ENCODE measurements at places on chromosomes 1 and 21.

DNA sequence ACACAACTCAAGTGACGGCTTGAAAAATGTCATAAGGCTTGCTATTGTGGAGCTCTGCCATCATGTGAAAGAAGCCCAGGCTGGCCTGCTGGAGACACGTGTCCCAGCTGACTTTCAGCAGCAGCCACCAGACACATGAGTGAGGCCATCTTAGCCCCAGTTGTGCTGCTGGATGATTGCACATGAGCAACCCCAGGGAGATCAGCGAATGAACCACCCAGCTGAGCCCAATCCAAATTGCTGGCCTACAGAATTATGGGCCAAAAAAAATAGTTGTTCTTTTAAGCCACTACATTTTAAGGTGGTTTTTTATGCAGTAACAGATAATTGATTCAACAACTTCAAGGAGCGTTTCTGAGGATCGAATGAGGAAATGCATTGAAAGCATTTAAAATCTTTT is 17.5 kb upstream of the CDA start:
- no peak for DNase-seq

DNA sequence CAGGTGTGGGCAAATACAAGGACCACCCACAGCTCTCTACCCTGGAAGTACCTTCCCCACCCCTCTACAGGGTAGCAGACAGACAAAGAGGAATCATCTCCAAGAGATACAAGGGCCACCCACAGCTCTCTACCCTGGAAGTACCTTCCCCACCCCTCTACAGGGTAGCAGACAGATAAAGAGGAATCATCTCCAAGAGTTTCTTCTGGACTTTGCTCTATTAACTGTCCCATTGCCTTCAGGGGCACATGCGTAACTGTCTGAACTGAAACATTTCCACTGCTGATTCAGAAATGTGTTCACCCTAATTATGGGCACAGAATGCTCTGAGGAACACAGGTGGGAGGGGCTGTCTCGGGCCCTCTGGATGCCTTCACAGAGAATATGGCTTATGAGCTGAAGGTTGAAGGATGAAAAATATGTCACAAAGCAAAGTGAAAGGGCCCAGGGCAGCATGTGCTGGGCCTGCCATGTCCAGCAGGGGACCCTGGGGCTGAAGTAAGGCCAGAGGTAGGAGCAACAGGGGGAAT is 43.9 kb downstream of the ZNF281 start:
- DNase-seq: no peak

DNA sequence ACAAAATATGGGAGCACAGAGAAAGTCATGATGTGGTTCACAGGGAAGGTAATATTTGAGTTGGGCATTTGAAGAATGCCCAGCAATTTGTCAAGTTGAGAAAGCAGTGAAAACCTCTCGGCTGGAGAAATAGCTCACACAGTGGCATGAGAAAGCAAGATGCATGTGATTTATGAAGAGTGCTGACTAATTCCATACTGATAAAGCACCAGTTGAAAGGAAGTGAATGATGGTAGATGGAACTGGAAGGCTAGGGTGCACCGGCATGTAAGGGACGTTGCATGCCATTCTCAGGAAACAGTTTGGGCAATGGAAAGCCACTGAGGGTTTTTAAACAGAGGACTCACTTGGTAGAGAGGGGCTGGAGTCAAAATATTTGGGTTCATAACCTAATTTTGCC is 53.5 kb upstream of the MTF2 start:
- no peak for DNase-seq

DNA sequence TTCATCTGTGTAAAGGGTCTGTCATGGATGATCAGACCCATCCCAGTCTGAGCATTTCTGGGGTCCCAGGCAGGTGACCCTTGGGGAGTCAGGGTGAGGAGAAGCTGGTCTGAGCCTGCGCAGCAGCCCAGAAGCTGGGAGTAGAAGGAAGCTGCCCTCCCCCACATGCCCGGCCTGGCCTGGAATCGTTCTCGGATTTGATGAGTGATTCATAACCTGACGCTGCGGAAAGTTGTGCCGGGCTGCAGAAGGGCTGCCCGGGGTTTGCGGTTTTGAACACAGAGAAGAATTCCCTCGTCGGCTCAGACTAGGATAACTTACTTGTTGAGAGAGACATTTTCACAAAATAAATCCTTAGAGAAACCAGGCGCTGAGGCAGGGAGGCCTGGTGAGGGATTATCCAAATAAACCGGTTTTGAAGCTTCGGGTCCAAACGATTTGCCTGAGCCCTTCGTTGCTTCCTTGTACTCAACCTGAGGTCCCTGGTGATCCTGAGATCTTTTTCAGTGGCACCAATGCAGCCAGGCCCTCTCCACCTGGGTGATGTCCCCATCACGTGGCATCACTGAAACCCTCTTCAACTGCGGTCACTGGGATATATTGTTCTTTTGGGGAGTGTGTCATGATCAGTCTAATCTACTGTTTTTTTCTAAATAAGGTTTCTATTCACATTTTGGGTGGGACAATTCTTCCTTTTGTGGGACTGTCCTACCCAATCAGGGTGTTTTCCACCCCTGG is 29.2 kb downstream of the EPHB2 start:
- DNase-seq: no peak

DNA sequence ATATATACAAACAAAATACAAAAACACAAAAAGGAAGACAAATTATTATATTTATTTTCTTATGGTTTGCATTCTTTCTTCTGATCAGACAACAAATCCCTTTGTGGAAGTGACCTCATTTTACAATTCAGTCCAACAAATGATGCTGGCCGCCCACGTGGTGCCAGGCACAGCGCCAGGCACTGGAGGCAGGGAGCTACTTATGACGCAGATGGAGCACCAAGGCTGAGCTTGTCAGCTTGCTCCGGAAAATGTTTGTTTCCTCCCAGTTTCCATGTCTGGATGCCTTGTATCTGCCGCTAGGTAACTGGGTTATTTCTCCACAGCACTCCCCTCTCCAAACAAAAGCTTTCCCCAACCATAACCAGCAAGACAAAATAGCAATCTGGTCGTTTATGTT is 30.7 kb upstream of the CD34 start:
- no peak for DNase-seq

DNA sequence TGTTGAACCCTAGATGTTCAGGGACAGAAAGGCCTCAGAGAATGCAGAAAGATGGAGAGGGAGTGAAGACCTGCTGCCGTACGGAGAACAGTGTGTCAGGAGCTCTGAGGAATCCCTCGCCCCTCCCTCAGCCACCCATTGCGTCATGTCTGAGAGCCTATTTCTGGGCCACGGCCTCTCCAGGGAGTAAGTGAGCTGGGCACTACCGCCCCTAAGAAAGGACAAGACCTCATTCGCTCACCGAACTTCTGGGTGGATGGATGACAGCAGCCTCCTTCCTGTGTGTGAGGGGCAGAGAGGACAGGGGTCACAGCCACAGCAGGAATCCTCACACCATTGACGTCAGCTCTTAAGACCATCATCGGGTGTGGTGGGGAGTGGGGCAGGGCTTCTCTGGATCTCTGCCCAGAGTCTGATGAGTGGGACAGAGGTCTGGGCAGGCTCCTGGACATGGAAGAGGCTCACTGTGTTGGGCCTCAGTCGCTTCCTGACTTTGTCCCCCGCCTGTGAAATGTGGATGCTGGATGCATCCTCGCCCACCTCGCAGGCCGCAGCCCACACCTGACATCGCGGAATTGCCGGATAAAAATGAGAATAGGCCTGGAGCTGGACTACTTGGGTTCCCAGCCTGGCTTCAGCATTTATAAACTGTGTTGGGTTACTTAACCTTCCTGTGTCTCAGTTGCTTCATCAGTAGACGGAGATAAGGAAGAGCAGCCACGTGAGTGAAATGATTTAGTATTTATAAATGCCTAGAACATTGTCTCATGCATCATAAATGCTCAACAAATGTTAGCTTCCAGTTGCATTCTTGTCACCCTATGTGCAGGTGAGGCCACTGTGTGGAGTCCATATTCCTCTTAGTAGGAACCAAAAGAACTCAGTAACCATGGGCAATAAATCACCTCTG is 238.6 kb downstream of the TRABD2B start:
- DNase-seq: no peak

GRCh38 chr1:179767177-179767581 is 24.1 kb downstream of the FAM163A start:
- DNase-seq: no peak

GRCh38 chr1:62013264-62013663 is 181.4 kb upstream of the L1TD1 start:
- no peak for DNase-seq

DNA sequence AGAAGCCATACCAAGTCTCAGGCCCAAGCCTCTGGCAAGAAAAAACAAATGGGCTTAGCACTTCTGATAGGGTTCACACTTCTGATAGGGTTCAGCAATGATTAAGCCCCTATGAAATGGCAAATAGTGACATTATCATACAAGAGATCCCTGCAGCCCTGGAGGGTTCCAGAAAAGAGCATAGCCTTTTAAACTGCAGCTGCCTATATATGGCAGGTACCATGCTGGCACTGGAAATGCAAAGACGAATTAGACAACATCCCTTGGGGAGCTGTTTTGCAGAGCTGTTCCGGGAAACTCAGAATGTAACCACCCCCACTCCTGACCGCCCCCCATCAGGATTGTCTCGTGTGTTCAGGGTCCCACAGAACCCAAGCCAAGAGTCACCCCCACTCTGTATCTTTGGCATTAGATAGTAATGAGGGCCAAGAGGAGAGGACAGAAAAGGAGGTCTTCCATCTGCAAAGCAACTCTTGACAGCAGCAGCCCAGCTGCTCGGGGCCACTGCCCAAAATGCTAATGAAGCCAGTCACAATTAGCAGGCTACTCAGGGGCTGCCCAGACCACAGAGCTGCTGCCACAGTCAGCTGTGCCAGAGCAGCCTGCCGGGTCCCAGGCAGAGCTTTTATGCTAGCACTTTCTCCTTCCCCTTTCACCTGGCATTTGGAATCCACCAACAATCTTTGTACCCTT is 50.9 kb downstream of the ITPKB start:
- no peak for DNase-seq

DNA sequence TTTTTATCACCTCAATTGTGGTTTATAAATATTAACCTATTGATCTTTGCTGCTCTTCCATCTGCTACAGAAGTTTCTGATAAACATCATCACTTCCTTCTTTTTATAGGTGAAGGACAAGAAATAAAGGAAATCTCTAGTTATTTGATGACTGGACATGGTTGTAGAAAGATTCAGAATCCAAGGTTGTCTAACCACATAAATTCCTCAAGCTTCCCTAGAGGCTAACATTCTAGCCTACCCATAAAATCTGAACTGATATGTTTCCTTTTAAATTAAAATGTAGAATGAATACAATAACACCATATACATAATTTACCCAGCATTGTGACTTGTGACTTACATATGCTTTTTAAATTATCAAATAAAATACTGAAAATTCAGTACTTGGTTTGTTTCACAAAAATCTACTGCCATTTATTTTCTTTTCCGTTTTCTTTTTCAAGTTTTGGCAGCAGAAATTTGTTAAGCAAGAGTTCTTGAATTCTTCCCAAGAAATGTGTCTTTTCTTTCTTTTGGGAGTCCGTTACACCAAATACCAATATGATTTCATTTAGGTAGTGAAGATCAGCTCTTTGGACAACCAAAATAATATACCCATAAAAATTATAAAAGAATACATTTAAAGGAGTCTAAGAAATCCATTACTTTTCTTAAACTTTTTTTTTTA is 513.2 kb upstream of the ADGRL2 start:
- no peak for DNase-seq

GRCh38 chr1:83910461-83910860 is 88.5 kb downstream of the TTLL7 start:
- no peak for DNase-seq

GRCh38 chr1:168138134-168138533 is 1.4 kb upstream of the GPR161 start:
- no peak for DNase-seq

DNA sequence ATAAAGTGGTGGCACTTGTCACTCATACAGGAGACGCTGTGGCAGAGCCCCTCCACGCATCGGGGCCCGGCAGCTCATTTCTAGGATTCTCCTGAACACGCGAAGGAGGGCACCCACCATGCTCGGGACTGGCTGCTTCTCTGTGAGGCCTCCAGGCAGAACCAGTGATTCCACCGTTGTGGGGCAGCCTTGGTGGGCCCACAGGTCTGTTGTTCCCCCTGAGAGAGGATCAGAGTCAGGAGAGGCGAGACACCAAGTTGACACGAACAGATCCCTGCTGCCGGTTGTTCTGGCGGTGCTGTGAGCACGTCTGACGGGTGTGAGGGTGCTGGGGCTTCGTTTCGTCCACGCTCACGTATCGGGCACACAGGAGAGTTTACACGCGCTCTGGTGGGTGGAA is 26.6 kb downstream of the PRKCZ start:
- no peak for DNase-seq

GRCh38 chr1:32241001-32241763 is 5.8 kb upstream of the FAM167B start:
- no peak for DNase-seq

- DNase-seq: no peak
Measured at GRCh38 chr1:212317916-212318315, 32.7 kb downstream of the PPP2R5A start.

DNA sequence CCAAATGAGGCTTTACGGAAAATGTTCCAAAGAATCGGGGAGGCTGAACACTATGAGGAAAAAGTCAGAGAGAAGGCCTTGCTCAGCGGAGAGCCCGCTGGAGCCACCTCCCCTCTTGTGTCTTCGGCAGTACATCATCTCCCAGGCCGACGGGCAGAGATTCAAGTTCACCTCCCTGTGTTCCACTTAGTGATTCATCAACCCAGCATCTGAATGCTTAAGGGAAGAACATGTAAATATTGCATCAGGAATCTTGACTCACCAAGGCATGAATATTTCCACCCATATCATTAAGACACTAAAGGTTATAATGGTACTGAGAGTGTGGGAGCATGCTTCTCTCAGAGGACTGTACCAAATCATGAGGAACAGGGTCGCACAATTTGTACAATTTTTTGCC is 172.5 kb downstream of the ST6GALNAC5 start:
- DNase-seq: no peak

DNA sequence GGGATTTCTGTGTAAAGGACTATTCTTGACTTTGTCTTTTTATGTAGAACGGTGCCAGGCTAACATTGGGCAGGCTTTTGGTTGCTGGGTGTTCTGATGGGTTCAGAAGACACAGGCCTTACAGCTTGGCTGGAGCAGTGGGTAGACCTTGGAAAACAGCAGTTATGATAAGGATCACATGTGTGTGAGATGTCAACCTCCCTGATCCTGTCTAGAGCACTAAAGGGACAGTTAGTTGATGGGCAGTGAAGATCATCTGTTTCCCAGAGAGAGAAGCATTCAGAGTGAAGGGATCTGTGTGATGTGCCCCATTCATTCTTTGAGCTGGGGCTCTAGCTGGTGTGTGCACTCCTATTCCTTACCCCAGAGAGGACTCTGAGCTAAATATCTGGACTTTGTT is 88.0 kb downstream of the NOS1AP start:
- no peak for DNase-seq

DNA sequence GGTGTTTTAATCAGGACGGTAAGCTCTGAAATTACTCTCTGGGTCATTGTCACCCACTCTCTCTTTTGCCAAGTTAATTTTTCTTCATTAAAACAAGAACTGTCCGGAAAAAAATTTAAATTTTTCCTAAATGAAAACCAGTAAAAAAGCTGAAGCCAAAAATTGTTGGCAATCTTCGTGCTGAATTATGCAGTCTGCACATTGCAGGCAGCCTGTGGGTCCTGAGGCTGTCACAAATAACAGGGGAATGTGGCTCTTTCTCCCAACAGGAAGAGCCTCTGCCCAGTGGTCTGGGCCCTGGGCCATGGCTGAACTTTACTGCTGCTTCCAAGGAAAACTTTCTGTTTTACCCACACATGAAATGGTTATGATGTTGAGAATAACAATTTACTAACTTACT is 153.9 kb upstream of the SPAG17 start:
- no peak for DNase-seq

GRCh38 chr21:33026878-33027400 is 1.2 kb downstream of the OLIG2 start:
- DNase-seq: no peak
